Jurkat, Clone E6-1 (cell line): ENCODE measurements at places on chromosomes 7 and 10.

- no peak for DNase-seq
These were observed 5.0 kb downstream of the ABCB8 start for GRCh38 chr7:151032936-151033863.

DNA sequence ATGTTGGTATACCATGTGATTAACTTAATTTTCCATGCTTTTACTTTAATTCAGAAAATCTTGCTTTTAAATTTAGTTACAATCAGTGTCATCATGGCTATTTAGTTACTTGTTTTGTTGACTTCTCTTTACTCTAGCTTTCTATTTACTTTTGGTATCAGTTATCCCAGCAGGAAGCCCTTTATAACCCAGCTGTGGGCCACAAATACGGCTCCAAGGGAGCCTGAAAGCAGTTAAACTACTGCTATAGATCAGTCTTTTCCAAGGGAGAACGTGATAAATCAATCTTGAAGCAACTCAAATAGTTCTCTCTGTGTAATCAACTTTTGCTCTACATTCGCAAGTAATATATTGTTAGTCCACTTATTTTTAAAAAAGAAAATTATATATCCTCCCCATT, 287.4 kb downstream of the CACNA2D1 start:
- no peak for DNase-seq

DNA sequence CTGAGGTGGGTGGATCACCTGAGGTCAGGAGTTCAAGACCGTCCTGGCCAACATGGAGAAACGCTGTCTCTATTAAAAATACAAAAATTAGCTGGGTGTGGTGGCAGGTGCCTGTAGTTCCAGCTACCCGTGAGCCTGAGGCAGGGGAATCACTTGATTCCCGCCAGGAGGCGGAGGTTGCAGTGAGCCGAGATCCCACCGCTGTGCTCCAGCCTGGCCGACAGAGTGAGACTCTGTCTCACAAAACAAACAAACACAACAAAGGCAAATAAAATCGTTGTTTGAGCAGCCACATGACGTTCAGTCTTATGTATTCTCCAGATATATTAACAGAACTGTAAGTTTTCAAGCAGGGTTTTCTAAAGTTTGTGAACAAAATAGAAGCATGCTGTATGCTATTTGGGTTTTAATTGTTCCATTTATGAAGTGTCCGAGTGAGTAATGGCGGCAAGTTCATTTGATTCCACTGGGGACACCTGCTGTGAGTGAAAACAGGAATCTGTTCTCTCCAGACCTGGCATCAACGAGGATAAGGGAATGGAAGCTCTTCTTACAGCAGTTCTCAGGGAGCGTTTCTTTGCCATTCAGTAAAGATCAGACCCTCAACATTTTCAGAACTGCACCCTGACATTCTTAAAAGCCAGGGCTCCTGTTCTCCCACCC, 122.5 kb upstream of the PITRM1 start:
- DNase-seq: no peak

- no peak for DNase-seq
These were observed 48.4 kb upstream of the SEMA3C start for GRCh38 chr7:80967071-80967916.

DNA sequence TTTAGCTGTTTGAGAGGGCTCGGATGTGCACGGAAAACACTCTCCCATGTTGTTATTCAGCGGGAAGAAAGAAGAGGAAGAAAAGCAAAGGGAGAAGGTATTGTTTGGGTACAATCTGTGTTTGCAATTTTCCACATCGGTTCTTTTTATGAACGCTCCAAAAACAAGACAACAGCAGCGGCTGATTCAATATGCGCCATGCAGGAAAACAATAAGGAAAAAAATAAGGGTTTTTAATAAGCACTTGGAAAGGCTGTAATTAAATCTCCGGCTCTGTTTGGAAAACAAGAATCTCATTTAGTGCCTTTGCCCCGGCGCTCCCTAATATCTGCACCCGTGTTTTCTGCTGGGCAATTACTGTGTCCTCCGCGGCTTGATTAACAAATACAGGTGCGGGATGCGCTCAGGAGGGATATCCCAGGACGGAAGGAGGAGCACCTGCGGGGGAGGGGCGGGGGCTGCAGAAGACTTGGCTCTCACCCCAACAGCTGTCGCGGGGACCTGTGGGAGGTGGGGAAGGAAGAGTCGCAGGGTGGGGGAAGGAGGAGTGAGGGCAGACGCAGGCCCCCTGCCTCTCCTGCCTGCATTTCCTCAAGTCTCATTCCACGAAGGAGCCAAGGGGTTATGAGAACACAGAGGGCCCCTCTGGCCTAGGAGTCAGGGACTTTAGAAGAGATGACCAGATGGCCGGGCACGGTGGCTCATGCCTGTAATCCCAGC, 181.5 kb upstream of the PODXL start:
- DNase-seq: no peak

GRCh38 chr7:2159176-2159520, 73.6 kb downstream of the MAD1L1 start:
- DNase-seq: no peak

- DNase-seq: no peak
These were observed 182.8 kb downstream of the ELMO1 start for GRCh38 chr7:37265876-37266275.

DNA sequence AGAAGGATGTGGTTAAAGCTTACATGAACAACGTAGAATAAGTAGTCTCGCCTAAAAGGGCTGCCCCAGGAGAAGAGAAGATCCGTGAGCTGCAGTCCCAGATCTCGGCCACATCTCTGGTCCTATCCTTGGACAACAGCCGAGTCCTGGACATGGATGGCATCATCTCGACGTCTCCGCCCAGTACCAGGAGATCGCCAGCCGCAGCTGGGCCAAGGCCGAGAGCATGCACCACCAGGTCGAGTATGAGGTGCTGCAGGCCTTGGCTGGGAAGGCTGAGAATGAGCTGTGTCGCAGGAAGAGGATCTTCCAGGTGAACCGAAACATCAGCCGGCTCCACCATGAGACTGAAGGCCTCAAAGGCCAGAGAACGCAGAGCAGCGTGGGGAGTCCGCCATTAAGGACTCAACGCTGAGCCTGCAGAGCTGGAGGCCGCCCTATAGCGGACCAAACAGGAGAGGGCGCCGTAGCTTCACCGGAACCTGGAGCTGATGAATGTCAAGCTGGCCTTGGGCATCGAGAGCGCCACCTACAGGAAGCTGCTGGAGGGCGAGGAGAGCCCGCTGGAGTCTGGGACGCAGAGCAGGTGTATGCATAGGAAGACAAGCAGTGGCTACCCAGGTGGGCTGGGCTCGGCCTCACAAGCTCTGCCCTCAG, 22.2 kb downstream of the LIPK start:
- peak; percentile 52 for DNase-seq

DNA sequence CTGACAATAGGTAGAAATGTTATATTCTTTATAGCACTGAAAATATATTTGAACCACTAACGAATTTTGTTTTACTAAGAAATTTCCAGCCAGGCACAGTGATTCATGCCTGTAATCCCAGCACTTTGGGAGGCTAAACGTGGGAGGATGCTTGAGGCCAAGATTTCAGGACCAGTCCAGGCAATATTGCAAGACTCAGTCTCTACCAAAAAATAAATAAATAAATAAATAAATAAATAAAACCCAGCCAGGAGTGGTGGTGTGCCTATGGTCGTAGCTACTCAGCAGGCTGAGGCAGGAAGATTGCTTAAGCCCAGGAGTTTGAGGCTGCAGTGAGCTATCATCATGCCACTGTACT, 39.8 kb downstream of the PIP4K2A start:
- no peak for DNase-seq

DNA sequence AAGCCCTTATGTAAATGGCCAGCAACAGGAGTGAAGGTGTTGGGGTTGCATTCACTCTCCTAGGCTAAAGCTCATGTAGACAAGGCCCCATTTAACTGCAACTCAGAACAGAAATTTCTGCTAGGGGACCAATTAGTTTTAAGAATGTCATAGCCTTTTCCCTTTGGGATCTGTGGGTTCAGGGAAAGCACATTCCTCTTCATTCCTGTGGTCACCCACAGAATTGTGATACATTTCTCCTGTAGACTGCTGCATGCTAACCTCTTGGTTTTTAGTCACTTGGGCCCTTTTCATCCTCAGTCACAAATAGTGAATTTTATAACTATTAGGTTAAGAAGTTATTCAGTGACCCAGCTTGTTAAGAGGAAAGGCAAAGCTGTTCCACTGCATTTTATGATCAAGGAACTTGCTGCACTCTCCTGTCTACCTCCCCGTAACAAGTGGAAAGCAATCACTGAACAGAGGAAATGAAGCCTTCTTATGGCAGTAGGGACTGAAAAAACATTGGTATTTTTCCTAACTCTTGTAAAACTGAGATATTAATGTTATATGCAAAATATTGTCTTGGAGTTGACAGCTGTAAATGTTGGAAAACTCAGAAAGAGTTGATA, 124.9 kb downstream of the SND1 start:
- DNase-seq: no peak

DNA sequence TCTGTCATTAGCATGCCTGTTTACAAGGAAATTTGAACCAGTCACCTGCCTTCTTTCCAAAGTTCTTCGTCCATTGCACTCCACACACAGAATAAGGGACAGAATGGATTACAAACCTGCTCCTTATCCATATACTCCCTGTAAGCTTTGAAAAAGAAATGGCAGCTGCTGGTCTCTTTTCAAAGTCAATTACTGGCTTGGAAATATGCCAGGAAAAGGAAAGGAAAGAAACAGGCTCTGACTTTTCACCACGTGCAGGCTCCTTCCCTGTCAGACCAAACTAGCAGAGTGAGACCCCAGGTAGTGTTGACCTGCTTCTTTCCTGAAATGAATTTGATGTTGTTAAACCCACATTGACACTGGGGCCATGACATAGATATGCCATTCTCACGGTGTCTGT, 84.5 kb downstream of the LHFPL3 start:
- DNase-seq: no peak

GRCh38 chr10:113300617-113301016, 252.2 kb upstream of the HABP2 start:
- DNase-seq: no peak

GRCh38 chr7:139029353-139029752, 6.5 kb downstream of the ZC3HAV1L start:
- DNase-seq: no peak
